NCI-H1417 treated with DMSO at 0.1 percent for 48 hours (cell line): ENCODE measurements at places on chromosomes 6 and 20.

GRCh38 chr6:93735099-93735498 is 315.7 kb upstream of the EPHA7 start:
- no peak for DNase-seq

- DNase-seq, result no peak
Measured at GRCh38 chr20:50198180-50198666, 7.6 kb downstream of the CEBPB start.

DNA sequence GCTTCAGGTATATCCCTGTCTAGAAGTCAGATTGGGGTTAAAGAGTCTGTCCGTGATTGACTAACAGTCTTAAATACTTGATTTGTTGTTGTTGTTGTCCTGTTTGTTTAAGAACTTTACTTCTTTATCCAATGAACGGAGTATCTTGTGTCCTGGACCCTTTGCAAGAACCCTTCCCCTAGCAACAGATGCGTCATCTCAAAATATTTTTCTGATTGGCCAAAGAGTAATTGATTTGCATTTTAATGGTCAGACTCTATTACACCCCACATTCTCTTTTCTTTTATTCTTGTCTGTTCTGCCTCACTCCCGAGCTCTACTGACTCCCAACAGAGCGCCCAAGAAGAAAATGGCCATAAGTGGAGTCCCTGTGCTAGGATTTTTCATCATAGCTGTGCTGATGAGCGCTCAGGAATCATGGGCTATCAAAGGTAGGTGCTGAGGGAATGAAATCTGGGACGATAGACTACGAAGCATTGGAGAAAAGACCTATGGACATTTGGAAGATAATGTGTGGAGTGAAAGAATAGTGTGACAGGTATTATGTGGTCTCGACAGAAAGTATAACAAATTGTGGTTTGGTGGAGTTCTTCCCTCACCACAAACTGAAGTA is at the start of gene HLA-DRA:
TSS of gene HLA-DRA (plus strand) at position 286 of the 613 bp plus-strand sequence. CDS start at position 350, 64 bp downstream.
- no peak for DNase-seq

- DNase-seq, result no peak
Measured at GRCh38 chr6:1792989-1793388, 183.3 kb downstream of the FOXC1 start.

GRCh38 chr6:11681770-11682169 is 96.8 kb downstream of the ADTRP start:
- no peak for DNase-seq

DNA sequence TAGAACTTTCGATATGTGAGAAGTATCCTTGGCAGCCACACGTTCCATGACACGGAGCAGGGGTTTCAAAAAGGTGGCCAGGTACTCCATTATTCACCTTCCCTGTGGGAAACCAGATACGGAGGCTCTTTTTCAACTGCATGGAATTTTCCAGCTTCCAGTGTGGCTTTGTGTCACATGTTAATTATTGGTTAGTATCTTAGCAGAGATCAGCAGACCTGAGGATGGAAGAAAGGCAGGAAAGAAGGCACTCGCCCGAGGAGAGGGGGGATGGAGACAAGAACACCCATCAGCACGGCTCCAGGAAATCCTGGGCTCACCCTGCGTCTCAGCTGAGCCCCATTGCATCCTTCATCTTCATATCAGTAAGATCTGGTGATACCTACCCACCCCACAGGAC is 115.5 kb downstream of the PXDC1 start:
- DNase-seq, result no peak

GRCh38 chr20:62219992-62220665 is at the start of gene HRH3:
TSS of gene HRH3 (minus strand) at chr20:62220278. CDS start at chr20:62219970, 308 bp downstream.
- no peak for DNase-seq
